Activated naive CD4-positive, alpha-beta T cell treated with Interleukin-2 at 50 U/mL for 16 hours (primary cell): ENCODE measurements at places on chromosomes 3 and 15.

- DNase-seq = no peak
Measured at GRCh38 chr3:70400194-70400593, 87.8 kb upstream of the MDFIC2 start.

DNA sequence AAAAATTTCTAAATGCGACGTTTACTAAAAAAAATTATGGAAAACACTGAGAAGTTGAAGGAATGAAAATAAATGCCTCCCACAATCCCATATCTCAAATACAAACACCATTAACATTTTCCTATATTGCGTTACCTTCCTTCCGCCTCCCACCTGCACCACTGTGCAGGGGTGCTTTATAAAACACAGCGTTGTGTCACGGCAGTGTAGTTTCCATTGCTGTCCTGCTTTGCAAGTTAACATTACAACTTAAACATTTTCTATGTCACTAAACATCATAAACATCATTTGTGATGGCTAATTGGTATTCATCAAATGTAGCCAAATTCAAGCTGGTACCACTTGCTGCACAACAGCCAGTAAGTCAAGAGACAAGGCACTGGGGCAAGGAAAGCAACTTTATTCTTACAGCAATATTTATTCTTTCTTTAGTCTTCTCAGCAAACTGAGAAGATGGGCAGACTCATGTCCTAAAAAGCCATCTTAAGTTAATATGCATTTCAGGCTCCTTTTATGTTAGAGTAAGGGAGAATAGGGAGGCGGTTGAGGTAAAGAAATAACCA is 12.3 kb upstream of the FETUB start:
- DNase-seq = no peak

- no peak for DNase-seq
Measured at GRCh38 chr3:101574388-101575112, 570 bp downstream of the PCNP start.

DNA sequence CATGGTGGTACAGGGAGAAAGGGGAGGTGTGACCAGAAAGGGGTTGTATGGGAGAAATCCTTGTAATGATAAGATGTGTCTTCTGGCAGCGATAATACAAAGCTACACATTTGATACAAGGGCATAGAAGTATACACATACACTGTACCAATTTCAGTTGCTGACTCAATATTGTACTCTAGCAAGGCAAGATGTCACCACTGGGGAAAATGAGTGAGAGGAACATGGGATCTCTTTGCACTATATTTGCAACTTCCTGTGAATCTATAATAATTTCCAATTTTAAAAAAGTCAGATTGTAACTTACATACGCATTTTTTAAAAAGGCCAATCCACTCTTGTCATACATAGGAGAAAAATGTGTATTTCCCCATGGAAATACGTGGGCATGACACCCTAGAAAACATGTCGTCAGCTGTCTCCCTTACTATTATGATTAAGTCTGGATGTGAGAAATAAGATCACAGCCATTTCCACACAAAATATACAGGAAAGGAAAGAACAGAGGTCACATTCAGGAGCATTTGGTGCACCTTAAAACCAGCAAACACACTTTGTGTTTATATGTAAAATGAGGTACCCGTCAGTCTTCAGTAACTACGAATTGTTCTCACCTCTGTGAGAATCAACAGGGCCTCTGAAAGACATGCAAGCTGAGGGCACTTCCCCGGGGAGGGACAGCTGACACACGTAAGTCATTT is 22.9 kb downstream of the PRR23E start:
- no peak for DNase-seq

- DNase-seq = peak; percentile 23
Measured at GRCh38 chr3:165206454-165207266, 10.5 kb upstream of the SLITRK3 start.
